ENCODE measurements at places on chromosomes 7 and 10.

GRCh38 chr10:99708428-99709012, 23.4 kb downstream of the COX15 start:
- DNase-seq, result no peak

DNA sequence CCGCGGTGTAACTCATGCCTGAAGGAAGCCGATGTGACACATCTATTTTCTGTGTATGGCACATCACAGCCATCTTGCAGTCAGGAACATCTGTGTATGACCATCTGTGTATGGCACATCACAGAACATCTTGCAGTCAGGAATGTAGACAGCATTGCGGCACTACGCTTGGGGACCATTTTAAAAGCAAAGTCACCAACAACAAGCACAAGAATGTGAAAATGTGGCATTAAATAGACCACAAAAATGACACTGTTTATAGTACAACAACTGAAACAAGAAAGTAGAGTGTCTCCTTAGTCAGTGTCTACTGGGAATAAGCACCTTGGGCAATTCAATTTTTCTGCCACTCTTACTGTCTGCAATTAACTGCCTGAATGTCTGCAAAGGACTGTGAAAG, 124.4 kb downstream of the HGF start:
- DNase-seq, result no peak

GRCh38 chr10:129888784-129889616, 75.1 kb downstream of the EBF3 start:
- peak; percentile 12 for DNase-seq

GRCh38 chr7:150909200-150909995, 57.1 kb downstream of the AOC1 start:
- no peak for DNase-seq

DNA sequence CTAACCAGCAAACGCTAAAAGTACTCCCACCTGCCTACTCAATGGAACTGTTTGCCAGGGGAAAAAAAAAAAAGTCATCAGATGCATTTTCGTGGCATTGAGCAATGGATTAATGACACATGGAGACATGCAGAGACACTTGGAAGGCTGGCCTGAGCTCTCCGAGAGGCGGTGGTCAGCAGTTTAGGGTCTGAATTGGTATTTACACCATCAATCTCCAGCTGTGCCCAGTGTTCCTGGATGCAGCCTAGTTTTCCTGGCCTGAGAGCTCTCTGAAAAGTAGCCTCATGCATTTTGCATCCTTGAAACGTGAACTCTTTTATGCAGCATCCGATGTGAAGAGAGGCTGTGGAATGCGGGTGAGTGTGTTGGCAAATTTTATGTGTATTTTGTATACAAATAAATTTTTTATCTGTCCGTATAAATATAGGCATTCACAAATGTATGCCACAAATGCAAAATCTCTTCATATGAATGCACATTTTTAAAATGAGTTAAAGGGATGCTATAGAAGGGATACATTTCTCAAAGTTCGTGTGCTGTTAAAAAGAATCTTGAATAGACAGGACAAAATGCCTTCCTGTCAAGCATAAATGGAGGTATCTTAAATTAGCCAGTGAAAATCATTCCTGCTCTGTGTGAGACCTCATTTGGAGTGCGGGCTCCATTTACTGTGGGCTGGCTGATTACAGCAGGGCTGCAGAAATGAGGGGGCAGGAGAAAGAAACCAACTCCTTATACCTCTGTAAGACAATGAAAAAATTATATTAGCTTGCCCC, 137.7 kb upstream of the PFKP start:
- no peak for DNase-seq

DNA sequence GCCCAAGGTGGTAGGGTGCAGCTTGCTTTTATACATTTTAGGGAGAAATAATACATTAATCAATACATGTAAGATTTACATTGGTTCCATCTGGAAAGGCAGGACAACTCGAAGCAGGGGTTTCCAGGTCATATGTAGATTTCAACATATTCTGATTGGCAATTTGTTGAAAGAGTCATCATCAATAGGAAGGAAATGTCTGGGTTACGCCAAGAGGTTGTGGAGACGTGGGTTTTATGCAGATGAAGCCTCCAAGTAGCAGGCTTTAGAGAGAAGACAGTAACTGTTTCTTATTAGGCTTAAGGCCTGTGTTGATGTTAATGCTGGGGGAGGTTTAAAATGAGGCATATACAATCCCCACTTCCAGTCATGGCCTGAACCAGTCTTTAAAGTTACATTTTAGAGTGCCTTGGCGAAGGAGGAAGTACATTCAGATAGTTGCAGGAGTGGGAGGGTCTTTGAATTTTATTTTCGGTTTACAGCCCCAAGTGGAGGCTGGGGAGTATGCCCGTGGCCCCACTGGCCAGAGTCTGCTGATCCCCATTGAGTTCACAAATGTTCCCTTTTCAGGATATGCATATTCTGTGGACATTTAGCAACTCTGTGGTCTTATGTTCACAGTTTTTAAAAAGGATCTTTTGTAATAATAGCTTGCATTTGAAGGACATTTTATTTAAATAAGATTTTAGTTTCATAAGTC, 166.0 kb upstream of the GDF10 start:
- DNase-seq, result no peak

GRCh38 chr7:44283381-44284211, 41.8 kb downstream of the CAMK2B start:
- no peak for DNase-seq
